ENCODE measurements at places on chromosomes 16 and 17.
A peak's percentile ranks its signal among the peaks of the same experiment; 100 is the strongest.

DNA sequence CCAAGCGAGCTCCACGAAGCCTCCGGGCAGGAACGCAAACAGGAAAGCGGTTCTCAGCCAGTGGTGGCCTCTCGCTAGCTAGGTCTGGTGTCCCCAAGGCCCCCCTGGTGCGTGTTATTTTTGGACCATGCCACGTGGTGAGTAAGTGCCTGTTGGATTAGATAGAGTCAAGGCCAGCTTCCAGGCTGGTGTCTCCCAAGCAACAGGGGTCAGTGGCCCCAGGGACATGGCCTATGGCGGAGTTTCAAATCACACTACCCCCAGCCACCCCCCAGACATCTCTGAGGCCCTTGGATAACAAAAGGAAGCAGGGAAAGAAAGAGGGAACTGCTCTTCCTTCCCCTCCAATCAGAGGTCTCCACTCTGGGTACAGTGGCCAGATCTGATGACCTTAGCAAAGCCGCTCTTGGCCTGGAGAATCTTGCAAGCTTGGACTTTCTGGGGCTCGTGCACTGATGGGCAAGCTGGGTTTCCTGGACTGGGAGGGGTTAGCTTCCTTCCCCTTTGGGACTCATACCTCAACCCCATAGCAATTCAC, 58.2 kb downstream of the MAF start:
- no peak for DNase-seq

DNA sequence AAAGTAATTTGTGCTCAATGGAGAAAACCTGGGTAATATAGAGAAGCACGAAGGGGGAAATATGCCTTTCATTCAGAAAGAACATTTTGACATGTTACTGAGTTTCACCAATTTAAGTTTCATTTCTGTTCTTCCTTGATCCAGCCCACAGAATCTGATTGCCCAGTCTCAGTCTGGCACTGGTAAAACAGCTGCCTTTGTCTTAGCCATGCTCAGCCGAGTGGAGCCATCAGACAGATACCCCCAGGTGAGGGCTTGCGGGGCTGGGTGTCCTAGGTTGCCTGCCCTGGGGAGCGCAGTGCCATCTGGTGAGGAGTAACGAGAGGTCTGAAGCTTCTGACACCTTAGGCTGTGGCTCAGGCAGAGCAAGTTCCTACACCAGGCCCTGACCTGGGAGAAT, 17.7 kb downstream of the DDX19A start:
- no peak for DNase-seq

DNA sequence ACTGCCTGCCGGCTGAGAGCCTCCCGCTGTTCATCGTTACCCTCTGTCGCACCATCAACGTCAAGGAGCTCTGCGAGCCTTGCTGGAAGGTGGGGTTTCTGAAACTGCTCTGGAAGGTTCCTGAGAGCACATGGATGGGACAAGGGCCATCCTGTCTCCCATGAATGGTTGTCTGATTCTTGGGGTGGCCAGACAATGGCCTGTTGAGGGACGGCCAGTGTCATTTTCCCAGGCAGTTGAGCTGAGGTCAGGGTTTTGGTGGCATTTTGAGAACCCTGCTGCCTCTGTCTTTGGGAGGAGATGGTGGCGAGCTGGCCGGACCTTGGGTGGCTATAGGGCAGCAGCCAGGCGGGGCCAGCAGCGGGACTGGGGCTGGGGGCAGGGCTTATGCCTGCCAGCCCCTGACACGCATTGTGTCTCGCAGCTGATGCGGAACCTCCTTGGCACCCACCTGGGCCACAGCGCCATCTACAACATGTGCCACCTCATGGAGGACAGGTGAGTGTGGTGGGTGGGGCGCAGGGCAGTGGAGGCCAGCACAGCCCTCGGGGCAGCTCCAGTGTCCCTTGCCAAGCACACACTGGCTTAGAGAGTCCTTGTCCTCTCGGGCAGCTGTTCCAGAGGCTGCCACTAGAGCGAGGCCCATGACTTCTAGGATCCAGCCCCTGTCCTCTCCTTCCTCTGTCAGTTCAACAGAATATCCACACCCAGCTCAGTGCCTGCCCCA, 9.1 kb downstream of the TSC2 start:
- no peak for DNase-seq

GRCh38 chr17:75759457-75759856, 5.5 kb downstream of the GALK1 start:
- no peak for DNase-seq

DNA sequence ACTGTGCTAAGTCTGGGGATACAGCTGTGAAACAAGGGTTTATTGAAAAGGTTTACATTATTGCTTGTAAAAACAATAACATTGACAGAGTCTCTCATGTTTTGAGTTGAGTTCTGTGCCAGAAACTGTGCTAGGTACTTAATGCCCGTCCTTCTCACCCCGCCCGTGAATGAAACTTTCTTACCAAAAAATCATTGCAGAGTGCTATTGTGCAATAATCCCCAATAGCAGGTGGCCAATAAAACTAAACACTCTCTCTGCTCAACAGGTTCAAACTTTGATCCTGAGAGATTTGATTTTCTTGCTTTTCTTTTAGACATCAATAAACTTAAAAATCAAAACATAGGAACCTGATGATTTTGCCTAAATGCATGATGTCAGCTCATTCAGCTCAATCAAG, 441.6 kb downstream of the HAPSTR1 start:
- no peak for DNase-seq

DNA sequence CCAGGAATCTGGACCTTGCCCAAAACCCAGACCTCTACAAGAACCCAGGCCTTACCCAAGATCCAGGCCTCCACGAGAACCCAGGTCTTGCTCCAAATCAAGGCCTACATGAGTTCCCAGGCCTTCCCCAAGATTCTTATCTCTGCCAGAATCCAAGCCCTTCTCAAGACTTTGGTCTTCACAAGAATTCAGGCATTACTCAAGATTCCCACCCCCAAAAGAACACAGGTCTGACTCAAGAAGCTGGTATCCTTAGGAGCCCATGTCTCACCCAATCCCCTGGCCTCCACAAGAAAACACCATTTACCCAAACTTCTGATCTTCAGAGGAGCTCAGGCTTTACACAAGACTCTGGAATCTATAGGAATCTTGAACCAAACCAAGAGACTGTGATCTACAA, 2.6 kb downstream of the SPEM3 start:
- no peak for DNase-seq

GRCh38 chr16:87954826-87955225, 3.6 kb downstream of the BANP start:
- no peak for DNase-seq

- no peak for DNase-seq
Measured at GRCh38 chr17:29833801-29834200, 96.2 kb downstream of the SSH2 start.

GRCh38 chr17:77479372-77480198, 338.8 kb downstream of the SEC14L1 start:
- no peak for DNase-seq

- no peak for DNase-seq
Measured at GRCh38 chr17:49258394-49258793, 27.8 kb upstream of the PHOSPHO1 start.

GRCh38 chr16:72549878-72550277, 377.9 kb upstream of the PMFBP1 start:
- no peak for DNase-seq

DNA sequence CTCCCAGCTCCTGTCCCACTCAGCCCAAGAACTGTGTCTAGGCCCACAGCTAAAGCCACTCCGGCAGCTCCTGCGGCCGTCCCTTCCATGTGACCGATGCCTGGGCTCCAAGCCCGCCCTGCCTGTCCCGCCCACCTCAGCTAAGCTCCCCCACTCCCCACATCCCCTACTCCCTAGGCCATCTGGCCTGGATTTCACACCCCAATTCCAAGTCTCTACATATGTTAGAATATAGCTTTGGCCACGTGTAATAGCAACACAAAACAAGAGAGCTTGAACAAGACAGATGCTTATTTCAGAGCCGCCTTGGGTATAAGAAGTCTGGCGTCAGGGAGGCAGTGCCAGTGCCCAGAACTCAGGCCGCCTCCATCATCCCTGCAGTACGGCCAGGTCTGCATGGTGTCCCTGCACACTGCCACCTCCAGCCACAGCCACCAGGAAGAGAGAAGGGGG, 30.0 kb upstream of the USP22 start:
- no peak for DNase-seq

DNA sequence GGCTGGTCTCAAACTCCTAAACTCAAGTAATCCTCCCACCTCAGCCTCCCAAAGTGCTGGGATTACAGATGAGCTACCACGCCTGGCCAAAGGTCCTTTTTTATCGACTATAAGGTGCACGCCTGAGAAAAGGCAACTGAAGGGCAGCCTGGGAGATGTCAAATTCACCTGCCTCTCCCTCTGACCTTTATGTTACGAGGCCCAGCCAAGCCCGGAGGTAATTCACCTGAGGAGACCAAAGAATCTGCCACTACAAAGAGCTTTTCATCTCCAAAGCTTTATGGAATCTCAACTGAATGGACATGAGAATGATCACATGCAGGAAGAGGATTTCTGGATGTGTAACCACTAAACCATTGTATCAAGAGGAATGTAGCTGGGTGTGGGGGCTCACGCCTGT, 37.2 kb downstream of the LYRM1 start:
- DNase-seq, result no peak

DNA sequence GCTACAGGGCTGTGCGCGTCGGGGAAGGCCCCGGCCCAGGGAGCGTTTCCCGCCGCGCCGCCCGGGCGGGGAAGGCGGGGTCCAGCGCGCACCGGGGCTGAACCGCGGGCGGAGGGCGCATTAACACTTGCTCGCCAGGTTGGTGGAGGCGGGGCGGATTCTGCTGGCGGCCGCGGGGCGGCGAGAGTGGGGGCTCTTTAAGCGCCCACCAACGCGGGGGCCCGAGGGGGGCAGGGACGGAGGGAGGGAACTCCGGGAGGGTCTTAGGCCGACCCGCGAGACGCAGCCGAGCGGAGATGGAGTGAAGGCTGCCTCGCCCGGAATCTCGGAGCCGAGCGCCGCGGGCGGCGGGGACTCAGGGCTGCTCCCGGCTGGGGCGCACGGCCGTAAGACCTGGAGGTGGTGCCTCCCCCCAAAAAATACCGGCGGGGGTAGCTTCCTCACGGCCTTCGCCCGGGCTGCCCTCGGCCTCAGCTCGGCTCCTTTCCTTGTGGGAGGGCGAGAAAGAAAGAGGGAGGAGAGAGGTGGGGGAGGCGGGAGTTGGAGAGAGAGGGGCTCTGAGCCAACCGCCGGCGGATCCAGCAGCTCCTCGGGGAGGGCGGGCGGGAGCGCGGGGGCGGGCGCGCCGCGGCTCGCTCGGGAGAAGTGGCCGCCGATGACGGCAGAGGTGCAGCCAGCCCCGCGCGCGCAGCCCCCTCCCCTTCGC, 415 bp upstream of the FOXF1 start:
- DNase-seq, result no peak

- DNase-seq, result no peak
Measured at GRCh38 chr16:85081038-85081437, 31.2 kb downstream of the CIBAR2 start.

DNA sequence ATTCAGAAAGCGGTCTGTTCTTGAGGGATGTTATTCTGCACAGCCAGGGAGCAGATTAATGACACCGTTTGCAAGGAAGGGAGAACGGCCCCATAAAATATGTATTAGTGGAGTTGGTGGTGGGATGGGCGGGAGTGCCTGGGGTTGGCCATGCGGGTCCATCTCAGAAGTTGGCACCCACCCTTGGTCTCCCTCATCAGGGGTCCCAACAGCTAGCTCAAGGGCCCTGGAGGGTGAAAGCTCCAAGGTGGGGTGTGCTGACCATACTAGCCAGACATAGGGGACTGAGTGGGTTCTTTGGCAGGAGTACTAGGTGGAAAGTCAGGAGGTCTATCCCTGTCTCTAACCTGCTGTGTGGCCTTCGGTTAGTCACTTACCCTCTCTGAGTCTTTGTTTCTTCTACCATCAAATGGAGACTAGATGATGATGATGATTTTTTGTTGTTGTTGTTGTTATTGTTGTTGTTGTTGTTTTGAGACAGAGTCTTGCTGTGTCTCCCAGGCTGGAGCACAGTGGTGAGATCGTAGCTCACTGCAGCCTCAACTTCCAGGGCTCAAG, 83.2 kb upstream of the BRD7 start:
- no peak for DNase-seq

- peak; percentile 68 for DNase-seq
Measured at GRCh38 chr16:22192261-22193062, 13.6 kb upstream of the EEF2K start.

- no peak for DNase-seq
Measured at GRCh38 chr16:77788181-77789084, at the start of gene VAT1L. Gene VAT1L, plus strand, starts transcription at chr16:77788564. Its CDS starts 119 bp downstream, at chr16:77788683.

GRCh38 chr17:45333702-45334092, 16.9 kb upstream of the MAP3K14 start:
- no peak for DNase-seq

DNA sequence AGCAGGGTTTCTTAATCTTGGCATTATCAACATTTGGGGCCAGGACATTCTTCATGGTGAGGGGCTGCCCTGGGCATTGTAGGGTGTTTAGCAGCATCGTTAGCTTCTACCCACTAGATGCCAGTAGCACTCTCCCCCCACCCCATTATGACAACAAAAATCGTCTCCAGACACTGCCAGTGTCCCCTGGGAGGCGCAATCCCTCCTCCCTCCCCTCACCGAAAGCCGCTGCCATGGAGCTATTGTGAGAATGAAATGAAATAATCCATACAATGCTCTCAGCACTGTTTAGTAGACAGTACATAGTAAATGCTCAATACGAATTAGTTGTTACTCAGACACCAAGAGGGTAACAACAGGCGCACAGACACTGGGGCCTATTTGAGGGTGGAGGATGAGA, 502.9 kb downstream of the NPIPA7 start:
- no peak for DNase-seq

DNA sequence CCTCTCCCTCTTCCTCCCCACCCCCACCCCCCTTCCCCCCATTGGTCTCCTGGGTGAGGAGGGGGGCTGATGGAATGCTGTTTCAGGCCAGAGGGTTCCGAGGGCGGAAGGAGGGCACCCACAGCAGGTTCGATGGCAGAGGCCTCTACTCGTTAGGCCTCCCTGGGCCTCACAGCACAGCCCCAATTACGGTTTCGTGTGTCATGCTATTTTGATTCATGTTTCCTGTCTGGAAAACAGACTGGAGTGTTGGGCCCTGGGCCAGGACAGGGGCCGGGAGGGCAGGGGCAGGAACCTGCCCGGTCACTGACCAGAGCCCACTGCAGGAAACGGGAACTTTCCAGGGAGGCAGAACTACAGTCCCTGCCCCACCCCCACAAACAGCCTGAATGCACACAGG, 138.2 kb downstream of the C16orf95 start:
- DNase-seq, result no peak

All from activated CD4-positive, alpha-beta T cell treated with anti-CD3 and anti-CD28 coated beads for 4 hours (primary cell).